ENCODE measurements at places on chromosomes 12 and 14.
A peak's percentile ranks its signal among the peaks of the same experiment; 100 is the strongest.

DNA sequence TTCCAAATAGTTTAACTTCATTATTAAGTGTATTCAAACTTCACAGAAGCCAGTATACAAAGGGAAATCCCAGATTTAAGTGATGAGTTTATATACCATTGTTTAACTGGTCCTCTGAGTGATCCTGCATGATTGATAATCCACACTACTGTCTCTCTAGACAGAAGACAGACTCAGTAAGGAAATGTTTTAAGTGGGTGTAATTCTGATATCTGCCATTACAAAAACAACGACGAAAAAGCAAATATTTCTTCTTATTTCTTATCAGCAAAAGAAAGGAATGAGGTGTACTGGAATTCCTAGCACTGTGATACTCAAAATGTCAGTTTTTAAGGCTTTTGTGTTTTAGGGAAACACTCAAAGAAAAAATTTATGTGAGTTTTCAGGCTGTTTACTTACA lies 127.5 kb downstream of the GPHN start:
- DNase-seq = no peak

GRCh38 chr12:110330544-110330943 lies 49.5 kb downstream of the ATP2A2 start:
- no peak for DNase-seq

- DNase-seq = no peak
Measured at GRCh38 chr12:116406529-116406928, 129.0 kb upstream of the MED13L start.

DNA sequence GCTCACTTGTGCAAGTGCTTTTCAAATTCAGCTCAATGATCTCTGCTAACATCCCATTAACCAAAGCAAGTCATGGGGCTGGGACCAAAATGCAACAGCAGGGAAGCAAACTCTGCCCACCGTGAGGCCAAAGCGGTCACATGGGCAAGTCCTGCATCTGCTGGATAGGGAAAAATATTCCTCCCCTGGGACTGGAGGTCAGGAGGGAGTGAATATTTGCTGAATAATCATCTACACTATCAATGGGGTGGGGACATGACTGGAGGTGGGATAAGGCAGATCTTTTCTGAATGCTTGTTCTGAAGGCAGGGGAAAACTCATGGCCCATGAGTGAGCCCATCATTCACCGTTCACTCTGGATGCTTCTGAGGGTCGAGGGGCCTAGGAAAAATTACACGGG lies 45.1 kb upstream of the VRK1 start:
- no peak for DNase-seq

DNA sequence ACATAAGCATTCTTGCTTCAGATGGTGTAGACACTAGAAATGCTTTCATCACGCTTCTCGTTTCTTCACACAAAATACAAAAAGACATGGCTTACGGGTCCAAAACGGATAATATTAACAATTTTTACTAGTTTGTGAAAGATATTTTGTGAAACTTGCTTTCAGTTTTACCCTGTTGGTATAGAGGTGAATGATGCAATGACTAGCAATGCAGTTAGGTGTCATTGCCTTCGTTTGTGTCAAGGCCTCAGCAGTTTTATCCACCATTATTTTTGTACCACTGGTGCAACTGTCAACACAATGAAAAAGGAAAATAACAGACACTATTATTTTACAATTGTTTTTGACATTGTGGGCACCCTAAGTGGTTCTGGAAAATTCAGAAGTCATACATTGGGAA lies 323.0 kb downstream of the FLRT2 start:
- DNase-seq = no peak

GRCh38 chr14:77151918-77152588 lies 10.5 kb upstream of the ZDHHC22 start:
- no peak for DNase-seq

GRCh38 chr14:53900499-53900898 lies 56.1 kb downstream of the BMP4 start:
- no peak for DNase-seq

GRCh38 chr12:63079791-63080502 lies 71.1 kb downstream of the AVPR1A start:
- DNase-seq = no peak

GRCh38 chr14:88551094-88551870 lies 3.5 kb downstream of the PTPN21 start:
- peak; percentile 39 for DNase-seq

DNA sequence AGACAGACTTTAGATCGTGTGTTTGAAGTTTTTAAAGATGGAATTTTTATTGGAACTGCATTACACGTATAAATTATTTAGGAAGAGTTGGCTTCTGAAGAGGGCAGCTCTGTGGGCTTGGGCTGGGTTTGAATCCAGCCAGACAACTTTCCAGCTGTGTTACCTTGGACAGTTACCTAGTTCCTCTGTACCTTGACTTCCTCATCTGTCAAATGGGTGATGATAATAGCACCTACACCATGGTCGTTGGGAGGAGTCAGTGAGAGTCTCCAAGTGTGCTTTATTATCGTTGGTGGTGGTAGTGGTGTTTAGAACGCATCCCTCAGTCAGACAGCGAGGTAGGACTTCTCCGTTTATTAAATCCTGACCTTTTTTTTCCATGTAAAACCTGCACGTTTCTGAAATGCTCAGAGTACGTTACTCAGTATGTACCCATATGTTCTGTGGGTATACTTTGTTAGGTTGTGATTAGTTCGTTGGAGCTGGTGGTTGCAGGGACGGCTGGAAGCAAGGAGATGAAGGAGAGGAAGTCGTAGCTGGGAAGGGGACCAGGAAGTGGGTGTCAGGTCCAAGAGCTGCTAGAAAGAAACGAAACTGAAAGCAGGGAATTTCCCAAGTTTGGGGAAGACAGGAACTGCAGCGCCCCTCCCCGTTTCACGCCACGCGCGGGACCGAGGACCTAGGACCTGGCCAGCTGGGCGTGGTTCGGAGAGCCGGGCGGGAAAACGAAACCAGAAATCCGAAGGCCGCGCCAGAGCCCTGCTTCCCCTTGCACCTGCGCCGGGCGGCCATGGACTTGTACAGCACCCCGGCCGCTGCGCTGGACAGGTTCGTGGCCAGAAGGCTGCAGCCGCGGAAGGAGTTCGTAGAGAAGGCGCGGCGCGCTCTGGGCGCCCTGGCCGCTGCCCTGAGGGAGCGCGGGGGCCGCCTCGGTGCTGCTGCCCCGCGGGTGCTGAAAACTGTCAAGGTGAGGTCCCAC lies at the start of gene OAS3:
TSS of gene OAS3 (plus strand) at position 734 of the 979 bp plus-strand sequence. CDS start at position 791, 57 bp downstream.
- no peak for DNase-seq

- no peak for DNase-seq
Measured at GRCh38 chr12:6280053-6280469, 30.4 kb upstream of the PLEKHG6 start.

- DNase-seq = no peak
Measured at GRCh38 chr14:70280931-70281330, 78.6 kb downstream of the COX16 start.

- DNase-seq = no peak
Measured at GRCh38 chr12:25308756-25309155, 58.0 kb upstream of the KRAS start.

DNA sequence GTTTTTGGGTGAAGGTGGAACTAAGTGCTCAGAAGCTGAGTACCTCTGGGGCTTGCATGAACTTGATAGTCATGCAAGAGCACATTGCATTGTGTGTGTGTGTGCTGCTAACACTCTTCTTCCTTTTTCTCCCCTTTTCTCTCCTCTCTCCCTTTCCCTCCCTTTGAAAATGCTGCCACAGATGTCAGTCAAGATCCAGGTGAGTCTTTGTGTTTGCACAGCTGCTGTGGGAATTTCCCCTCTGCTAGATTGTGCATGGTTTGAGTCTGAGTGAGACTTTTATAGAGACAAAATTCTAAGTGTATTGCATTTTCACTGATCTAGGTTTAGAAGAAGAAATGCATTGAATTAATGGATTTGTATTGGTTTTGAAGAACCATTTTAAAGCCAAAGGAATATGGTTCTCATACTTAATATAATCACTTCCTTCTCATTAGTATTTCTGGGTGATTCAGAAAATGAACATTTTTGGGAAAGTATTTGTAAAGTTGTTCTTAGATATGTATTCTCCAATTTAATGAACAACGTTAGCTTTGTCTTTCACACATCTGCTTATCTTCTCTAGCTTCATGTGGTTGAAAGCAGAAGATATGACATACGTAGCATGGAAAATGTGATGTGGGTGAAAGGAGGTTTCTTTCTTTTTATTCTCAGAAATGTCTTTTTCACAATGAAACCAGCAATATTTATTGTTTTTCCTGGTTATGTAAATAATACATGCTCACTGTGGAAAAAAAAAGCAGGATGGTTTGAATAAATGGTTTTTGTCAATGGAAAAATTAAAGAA lies 108.5 kb downstream of the NRXN3 start:
- DNase-seq = no peak

- DNase-seq = no peak
Measured at GRCh38 chr14:88248606-88249005, 74.5 kb downstream of the KCNK10 start.

GRCh38 chr14:75539162-75539560 lies 16.9 kb downstream of the BATF start:
- no peak for DNase-seq

DNA sequence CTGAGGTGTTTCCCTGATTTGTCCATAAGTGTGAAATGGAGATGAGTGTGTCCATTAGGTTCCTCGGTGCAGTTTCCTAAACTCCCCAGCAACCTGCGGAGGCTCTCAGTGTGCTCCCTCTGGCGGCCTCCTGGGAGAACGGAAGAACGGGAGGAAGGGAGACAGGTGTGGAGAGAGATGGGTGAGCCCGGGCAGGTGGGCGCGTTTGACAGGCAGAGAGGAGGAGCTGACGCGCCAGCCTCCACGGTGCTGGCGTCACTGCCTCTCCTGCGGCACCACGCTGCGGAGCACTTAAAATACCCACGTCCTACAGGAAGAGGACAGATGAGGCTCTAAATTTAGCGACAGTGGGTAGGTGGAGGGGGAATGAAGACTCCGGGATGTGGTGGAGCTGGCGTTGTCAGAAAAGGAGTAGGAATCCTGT lies 26.8 kb upstream of the PEX5 start:
- no peak for DNase-seq

DNA sequence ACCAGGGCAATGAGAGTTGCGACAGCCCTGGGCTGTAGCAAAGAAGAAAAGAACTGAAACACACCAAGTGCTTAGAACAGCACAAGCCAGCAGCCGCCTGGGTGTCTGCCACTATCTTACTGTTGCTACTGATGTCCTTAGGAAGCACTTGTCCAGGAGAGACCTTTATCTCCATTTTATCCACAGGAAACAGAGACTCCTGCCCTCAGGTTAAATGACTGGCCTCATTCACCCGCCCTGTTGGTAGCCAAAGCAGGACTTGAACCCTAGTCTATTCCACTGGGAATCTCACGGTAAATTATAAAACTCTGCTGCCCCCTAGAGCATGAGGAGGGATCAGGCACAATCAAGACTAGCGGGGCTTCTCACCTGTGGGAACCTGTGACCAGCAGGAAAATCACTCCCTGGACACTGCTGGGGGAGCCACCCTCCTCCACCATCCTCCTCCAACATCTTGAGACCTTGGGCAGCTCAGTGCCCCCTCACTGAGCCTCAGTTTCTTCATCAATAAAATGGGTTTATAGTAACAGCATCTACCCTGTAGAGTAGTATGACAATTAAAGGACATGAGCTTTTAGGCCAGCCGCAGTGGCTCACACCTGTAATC lies 20.5 kb upstream of the TESC start:
- DNase-seq = no peak

DNA sequence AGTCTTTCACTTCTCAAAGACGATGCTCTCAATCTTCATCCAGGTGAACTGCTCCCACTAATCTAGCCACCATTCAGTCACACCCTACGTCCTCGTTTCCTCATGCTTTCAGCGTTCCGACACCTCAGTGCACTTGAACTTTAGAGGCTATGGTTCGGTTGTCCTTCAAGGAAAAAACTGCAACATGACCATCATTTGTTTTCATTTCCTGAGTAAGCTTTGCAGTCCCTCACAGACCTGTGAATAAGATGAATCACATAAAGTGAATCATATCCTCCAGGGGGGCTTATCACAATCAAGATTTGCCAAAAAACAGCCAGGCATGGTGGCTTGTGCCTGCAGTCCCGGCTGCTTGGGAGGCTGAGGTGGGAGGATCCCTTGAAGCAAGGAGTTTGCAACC lies 80.2 kb downstream of the TMCC3 start:
- DNase-seq = no peak

DNA sequence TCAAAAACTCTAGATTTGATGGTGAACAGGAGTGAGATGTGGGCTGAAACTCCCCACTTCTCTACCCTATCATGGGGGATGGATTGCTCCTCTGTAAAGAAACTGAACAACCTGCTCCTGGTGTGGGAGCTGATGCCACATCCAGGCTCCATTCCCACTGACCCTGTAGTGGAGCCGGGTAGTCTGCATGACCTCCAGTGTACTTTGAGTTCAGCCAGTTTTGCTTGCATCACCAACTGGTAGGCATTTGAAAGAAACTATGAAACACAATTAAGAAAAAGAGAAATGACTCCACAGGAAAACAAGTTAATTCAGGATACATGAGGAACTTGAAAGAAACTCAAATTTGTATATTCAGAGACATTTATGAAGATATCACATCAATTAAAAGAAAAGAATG lies 27.3 kb upstream of the EMP1 start:
- no peak for DNase-seq

- no peak for DNase-seq
Measured at GRCh38 chr14:35243956-35244355, 48.2 kb upstream of the PSMA6 start.

GRCh38 chr12:112285600-112286401 lies 96.4 kb downstream of the HECTD4 start:
- DNase-seq = no peak

DNA sequence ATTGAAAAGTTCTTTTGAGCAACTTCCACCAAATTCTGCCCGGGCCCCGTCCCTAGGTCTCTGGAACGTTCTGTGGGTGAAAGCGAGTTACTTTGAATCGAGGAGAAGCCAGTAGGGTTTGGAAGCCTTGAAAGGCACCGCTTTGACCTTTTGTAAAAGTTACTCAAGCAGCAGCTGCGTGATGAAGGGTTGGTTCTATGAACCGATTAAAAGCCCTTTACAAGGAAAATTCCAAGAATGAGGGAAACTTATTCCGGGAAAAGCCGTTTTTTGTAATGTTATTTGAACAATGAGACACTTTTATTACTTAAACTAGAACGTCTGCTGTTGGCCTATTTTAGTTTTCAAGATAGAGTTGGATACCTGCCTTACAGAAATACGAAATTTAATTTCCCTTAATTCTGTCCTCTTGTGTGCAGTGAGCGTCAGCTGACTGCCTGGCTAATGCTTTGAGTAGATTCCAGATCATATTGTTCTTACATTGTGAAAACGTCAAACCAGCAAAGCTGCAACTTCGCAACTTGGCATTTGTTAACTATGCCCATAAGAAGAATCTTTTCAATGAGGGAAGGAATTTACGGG lies 906 bp downstream of the LARP4 start:
- DNase-seq = no peak

- DNase-seq = no peak
Measured at GRCh38 chr14:55332654-55333570, 61.7 kb downstream of the FBXO34 start.

- no peak for DNase-seq
Measured at GRCh38 chr14:103710771-103711377, 4.4 kb downstream of the XRCC3 start.
